ENCODE measurements at places on chromosomes 1 and 21. TPM values are rescaled to one million over a fixed set of nuclear protein-coding genes. Genes with fewer than 3 reads are reported as not detected.

DNAJC6 gene
- total RNA-seq, result 53.8 TPM

ST6GALNAC5 gene
- total RNA-seq, result 2.6 TPM

SLC9C2 gene
- total RNA-seq, result not detected

LYPLA2 gene
- total RNA-seq, result 39.9 TPM

DIRAS3 gene
- 1.7 TPM for total RNA-seq

DNA sequence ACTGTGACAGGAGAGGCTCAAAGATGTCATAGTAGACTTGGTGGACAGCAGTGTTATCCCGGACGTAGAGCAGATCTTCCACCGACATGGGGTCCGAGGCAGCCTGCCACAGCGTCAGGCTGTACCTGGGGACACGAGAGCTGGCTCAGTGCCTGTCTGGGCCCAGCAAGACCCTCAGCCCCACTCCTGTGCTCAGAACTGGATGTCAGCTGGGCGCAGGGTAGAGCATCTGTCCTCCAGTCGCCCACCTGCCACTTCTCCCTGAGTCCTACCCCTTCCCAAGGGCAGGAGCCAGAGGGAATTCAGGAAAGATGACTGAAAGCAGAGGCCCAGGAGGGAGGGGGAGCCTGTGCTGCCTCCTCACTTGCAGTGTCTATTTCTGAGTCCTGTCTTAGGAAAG, 11.7 kb downstream of the FAM151A start:
- no peak overlapping the region for H3K27ac ChIP-seq
- no peaks in the 10 kb centered on the region for H3K36me3 ChIP-seq
- H3K4me3 ChIP-seq, result no peak overlapping the region

DNA sequence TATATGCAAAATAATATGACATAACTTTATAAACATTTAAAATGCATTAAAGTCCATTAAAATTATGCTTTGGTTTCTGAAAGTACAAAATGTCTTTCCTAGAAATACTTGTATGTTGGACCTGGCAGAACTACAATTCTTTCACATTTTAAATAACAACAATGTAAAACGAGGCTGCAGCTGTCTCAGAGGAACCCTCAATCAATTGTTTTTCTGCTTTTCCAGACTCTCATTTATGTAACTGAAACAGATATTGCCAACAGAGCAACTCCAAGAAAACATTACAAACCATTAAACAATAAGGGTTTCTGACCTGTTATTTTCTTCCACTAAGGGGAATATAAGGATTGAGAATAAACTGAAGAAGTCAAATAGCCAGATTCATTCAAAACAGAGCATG, 1193.4 kb downstream of the NCAM2 start:
- H3K27ac ChIP-seq, result no peak overlapping the region

- peak overlapping the region; percentile 31 for H3K27ac ChIP-seq
- no peak overlapping the region for H3K4me3 ChIP-seq
- H3K4me1 ChIP-seq, result no peaks in the 10 kb centered on the region
- DNase-seq, result no peak
- peaks cover 72% of the 10 kb centered on the region for H3K36me3 ChIP-seq
- no peaks in the 10 kb centered on the region for H3K27me3 ChIP-seq
Observed at GRCh38 chr1:39317910-39318633, 113.6 kb downstream of the MACF1 start.

- peak overlapping the region; percentile 100 for H3K27ac ChIP-seq
- no peaks in the 10 kb centered on the region for H3K36me3 ChIP-seq
- peak overlapping the region; percentile 55 for H3K4me3 ChIP-seq
- no peaks in the 10 kb centered on the region for H3K27me3 ChIP-seq
- DNase-seq, result no peak
- peaks cover 79% of the 10 kb centered on the region for H3K4me1 ChIP-seq
Observed at GRCh38 chr1:234725177-234726132, 115.5 kb upstream of the IRF2BP2 start.

DNA sequence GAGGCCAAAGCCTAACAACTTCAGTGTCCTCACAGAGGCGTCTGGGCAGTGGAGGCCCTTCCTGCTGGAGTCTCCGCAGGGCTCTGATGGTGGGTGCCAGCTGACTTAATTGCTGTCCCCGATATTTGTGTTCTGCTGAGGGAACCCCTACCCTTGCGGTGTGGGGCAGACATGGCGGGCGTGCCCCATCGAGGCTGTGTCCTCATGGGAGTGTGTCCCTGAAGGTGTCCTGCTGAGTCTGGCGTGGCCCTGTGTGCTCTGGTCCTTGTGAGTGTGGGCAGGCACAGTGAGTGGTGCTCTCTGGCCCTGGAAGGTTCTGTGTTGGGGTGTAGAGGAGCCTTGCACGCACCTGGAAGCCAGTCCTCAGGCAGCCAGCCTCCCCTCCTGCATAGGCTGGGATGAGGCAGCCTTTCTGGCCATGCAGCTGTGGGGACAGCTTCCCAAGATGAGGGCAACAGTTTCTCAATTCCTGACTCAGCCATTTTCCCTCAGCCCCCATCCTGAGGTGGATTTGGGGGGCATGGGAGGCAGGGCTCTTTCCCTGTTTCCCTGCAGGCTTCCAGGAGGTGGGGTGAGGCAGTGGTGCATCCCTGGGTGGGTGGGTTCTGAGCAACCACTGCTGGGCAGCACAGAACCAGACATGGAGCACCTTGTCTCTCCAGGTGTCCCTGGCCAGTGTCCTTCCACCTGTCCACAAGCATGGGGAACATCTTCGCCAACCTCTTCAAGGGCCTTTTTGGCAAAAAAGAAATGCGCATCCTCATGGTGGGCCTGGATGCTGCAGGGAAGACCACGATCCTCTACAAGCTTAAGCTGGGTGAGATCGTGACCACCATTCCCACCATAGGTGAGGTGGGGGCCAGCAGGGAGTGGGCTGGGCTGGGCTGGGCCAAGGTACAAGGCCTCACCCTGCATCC, 6.5 kb downstream of the C1orf35 start:
- DNase-seq, result no peak
- H3K27ac ChIP-seq, result no peak overlapping the region
- peaks cover 32% of the 10 kb centered on the region for H3K36me3 ChIP-seq
- no peaks in the 10 kb centered on the region for H3K27me3 ChIP-seq
- no peak overlapping the region for H3K4me3 ChIP-seq

DNA sequence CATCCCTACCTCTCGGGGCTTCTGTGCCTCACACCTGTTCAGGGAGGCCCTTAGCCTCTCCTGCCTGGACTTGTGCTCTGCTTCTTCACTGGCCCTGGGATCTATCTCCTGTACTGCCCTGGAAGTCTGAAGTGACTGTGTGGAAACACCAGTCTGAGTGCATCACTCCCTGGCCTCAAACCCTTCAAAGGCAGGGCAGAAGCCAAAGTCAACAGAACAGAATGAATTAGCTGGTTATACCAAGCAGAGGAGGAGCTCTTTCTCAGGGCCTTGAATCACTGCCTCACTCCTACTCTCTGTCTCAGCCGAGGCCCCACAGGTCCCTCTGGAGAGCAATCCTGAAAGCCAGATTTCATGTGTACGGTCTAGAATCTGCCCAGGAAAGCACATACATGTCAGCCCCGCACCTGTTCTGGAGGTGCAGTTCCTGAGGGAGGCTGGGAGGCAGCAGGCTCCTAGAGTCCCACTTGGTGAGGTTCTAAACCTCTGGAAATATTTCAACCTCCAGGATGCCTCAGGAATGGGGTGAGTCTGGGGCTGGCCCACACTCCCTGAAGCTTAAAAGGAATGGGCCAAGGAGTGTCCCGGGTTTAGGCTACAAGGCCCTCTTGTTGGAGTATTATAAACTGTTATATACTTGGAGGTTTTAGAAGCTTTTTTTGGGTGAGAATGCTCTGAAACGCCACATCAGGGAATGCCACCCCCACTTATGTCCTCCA, 98.3 kb downstream of the ABCA4 start:
- H3K4me3 ChIP-seq, result no peak overlapping the region
- peak overlapping the region; percentile 86 for H3K27ac ChIP-seq
- peaks cover 48% of the 10 kb centered on the region for H3K4me1 ChIP-seq
- DNase-seq, result no peak

GRCh38 chr1:27568300-27569087, 35.5 kb downstream of the AHDC1 start:
- peaks cover 2% of the 10 kb centered on the region for H3K36me3 ChIP-seq
- peak; percentile 96 for DNase-seq
- H3K27me3 ChIP-seq, result no peaks in the 10 kb centered on the region

GRCh38 chr1:205662135-205662738, 18.1 kb downstream of the SLC45A3 start:
- H3K4me1 ChIP-seq, result peaks cover 4% of the 10 kb centered on the region
- DNase-seq, result no peak
- H3K36me3 ChIP-seq, result no peaks in the 10 kb centered on the region
- no peak overlapping the region for H3K4me3 ChIP-seq

GRCh38 chr1:202199040-202199889, 5.7 kb downstream of the LGR6 start:
- peaks cover 25% of the 10 kb centered on the region for H3K27me3 ChIP-seq
- no peak for DNase-seq
- H3K27ac ChIP-seq, result no peak overlapping the region
- no peak overlapping the region for H3K4me3 ChIP-seq
- H3K4me1 ChIP-seq, result peaks cover 15% of the 10 kb centered on the region
- H3K36me3 ChIP-seq, result no peaks in the 10 kb centered on the region

DNA sequence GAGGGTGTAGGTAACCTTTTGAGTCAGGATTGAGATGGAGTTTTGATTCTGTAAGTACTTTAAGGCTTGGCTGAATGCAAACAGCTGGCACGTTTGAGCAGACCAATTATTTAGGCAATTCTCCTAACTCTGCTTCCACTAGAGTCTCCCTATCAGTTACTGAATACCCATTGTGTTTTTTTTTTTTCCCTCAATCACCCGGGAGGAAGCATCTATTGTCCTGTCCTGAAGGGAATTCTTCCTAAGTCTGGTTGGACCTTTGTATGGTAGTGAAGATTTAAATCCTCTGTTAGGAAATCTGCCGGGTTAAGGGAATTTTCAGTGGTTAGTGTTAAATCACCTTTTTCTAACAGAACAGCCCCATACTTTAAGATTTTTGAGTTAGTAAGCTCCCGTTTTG, 571.2 kb upstream of the USP24 start:
- no peaks in the 10 kb centered on the region for H3K27me3 ChIP-seq
- H3K36me3 ChIP-seq, result no peaks in the 10 kb centered on the region
- no peak overlapping the region for H3K27ac ChIP-seq

DNA sequence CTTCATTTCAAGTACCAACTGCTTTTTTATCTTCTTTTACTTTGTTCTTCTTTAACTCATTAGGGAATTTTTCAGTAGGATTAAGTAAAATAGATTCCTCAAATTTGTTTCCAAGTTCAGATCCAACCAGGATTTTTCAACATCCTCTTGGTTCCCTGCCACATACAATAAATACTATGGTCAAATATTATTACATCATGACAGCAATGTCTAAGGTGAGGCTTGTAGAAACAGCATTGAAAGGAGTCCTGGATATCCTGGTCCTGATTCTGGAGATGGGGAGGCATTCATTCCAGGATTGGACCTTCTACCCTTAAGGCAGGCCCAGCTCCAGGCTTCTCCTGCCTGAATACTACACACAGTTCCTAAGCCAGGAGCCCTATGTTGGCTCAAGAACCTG, 80.2 kb upstream of the F3 start:
- peaks cover 22% of the 10 kb centered on the region for H3K4me1 ChIP-seq
- DNase-seq, result no peak
- no peaks in the 10 kb centered on the region for H3K27me3 ChIP-seq
- no peak overlapping the region for H3K27ac ChIP-seq
- peaks cover 6% of the 10 kb centered on the region for H3K36me3 ChIP-seq

Data from osteocyte (in vitro differentiated cells).